Upper lobe of left lung (tissue), 6 donors: ENCODE measurements at places on chromosomes 2 and 18. TPM values are rescaled to one million over a fixed set of nuclear protein-coding genes. Genes with fewer than 3 reads are reported as not detected.

ZAP70 gene
- 9.8 TPM for total RNA-seq

AQP12B gene
- total RNA-seq, result not detected

IL1A gene
- not detected for total RNA-seq

HOXD11 gene
- not detected for total RNA-seq

ABCG8 gene
- total RNA-seq, result not detected

GRCh38 chr18:31430072-31430471 is 17.5 kb upstream of the DSG3 start:
- H3K4me3 ChIP-seq, result no peak overlapping the region
- no peaks in the 10 kb centered on the region for H3K4me1 ChIP-seq
- no peak overlapping the region for H3K27ac ChIP-seq
- no peak for DNase-seq

DNA sequence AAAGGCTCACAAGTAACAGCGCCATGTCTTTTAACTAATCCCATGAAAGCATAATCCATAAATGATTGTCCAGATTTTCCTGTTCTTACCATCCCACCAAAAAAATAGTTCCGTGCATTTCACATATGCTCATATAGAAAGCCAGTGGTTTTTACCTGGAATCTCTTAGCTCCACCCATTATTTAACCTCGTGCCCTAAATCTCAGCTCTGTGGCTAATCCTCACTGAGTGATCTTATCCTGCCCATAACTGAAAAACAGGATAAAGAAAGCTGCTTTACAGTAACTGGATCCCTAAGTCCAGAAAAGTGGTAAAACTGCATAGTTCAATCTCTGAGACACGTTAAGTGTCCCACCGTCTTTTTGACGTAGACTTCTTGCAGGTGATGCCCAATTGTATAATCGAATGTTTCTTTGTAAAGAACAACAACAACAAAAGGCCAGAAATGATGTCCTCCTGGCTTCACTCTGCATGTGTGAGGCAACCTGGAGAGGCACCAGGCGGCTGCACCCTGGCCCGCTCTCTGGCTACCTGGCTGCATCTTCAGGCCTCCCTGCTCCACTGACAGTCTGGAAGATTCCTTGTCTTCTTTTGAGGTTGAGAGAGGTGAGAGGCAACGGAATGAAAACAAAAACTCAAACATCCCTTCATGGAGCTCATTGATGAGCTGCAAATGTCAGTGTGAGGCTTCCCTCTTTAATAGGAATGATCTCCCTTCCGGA is 38.6 kb downstream of the FEZ2 start:
- peaks cover 23% of the 10 kb centered on the region for H3K4me1 ChIP-seq
- H3K27ac ChIP-seq, result no peak overlapping the region
- DNase-seq, result peak; percentile 19
- no peak overlapping the region for H3K4me3 ChIP-seq
- no peaks in the 10 kb centered on the region for H3K27me3 ChIP-seq

DNA sequence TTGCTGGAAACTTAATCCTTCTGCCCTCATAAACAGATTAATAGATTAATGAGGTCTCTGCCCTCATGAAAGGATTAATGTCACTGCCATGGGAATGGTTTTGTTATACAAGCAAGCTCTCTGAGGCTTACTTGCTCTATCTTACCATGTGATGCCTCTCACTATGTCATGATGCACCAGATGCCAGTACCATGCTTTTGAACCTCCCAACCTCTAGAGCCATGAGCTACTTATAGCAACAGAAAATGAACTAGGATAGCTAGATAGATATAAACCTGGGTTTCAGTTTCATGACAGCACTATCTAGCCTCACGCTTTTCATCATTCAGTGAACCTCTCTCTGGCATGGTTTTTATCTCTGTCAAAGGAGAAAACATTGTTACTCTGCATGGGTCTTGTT is 371.6 kb upstream of the LRP1B start:
- no peak for DNase-seq
- H3K27me3 ChIP-seq, result no peaks in the 10 kb centered on the region
- no peaks in the 10 kb centered on the region for H3K4me1 ChIP-seq
- H3K4me3 ChIP-seq, result no peak overlapping the region
- H3K36me3 ChIP-seq, result no peaks in the 10 kb centered on the region
- no peak overlapping the region for H3K27ac ChIP-seq

DNA sequence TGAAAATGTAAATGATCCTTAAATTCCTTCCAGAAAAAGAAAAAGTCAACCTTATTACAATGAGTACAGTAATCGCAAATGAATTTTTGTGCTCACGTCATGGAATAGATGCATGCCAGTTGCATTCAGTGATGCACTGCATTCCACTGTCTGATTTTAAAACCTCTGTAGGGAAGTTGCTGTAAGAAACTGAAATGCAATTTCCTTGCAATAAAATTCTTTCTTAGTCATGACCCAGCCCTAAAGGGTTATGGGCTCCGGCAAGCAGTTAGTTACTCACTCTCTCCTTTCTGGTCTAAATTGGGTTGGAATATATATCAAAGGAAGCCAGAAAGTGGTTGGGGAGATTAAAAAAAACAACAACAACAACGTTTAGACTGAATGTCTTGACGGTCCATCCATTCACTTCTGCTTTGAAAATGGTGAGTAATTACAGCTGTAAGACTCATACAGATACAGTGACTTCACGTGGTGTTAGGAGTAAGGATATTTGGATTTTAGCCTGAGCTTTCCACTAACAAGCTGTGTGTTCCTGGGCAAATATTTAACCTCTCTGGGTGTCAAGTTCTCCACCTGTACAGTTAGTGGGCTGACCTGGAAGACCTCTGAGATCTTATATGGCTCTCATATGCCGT is 8.6 kb upstream of the RND3 start:
- no peak overlapping the region for H3K4me3 ChIP-seq
- H3K36me3 ChIP-seq, result no peaks in the 10 kb centered on the region

- H3K4me1 ChIP-seq, result peaks cover 20% of the 10 kb centered on the region
- H3K27ac ChIP-seq, result peak overlapping the region; percentile 100
- H3K4me3 ChIP-seq, result peak overlapping the region; percentile 91
- H3K36me3 ChIP-seq, result no peaks in the 10 kb centered on the region
Measured at GRCh38 chr2:210170196-210170445, 1.1 kb downstream of the KANSL1L start.

- DNase-seq, result no peak
- no peaks in the 10 kb centered on the region for H3K4me1 ChIP-seq
- H3K4me3 ChIP-seq, result no peak overlapping the region
- H3K27me3 ChIP-seq, result no peaks in the 10 kb centered on the region
- H3K36me3 ChIP-seq, result no peaks in the 10 kb centered on the region
Measured at GRCh38 chr18:39587586-39587985, 2022.0 kb upstream of the CELF4 start.

DNA sequence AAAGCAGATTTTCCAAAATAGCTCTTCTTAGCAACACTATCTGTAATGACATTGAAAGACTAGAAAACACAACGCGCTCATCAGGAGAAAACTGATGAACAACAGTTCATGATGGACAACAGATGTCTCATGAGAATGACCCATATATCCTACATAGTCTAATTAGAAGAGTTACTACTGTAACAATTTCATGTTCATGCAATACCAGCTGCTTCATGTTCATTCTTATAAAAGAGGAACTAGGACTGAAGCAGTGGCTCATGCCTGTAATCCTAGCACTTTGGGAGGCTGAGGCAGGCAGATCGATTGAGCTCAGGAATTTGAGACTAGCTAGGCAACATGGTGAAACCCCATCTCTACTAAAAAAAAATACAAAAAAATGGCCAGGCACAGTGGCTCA is 22.7 kb downstream of the TRAPPC8 start:
- H3K27me3 ChIP-seq, result no peaks in the 10 kb centered on the region
- H3K4me3 ChIP-seq, result no peak overlapping the region
- H3K4me1 ChIP-seq, result no peaks in the 10 kb centered on the region
- H3K27ac ChIP-seq, result no peak overlapping the region
- H3K36me3 ChIP-seq, result no peaks in the 10 kb centered on the region
- DNase-seq, result no peak

GRCh38 chr2:201432038-201432620 is 19.1 kb downstream of the TRAK2 start:
- no peaks in the 10 kb centered on the region for H3K27me3 ChIP-seq
- H3K4me1 ChIP-seq, result peaks cover 23% of the 10 kb centered on the region
- H3K36me3 ChIP-seq, result no peaks in the 10 kb centered on the region
- no peak for DNase-seq
- H3K4me3 ChIP-seq, result no peak overlapping the region

GRCh38 chr2:157803476-157803875 is 72.7 kb downstream of the ACVR1 start:
- DNase-seq, result no peak
- H3K36me3 ChIP-seq, result no peaks in the 10 kb centered on the region
- H3K4me3 ChIP-seq, result no peak overlapping the region
- no peaks in the 10 kb centered on the region for H3K27me3 ChIP-seq
- H3K4me1 ChIP-seq, result peaks cover 3% of the 10 kb centered on the region
- H3K27ac ChIP-seq, result no peak overlapping the region

DNA sequence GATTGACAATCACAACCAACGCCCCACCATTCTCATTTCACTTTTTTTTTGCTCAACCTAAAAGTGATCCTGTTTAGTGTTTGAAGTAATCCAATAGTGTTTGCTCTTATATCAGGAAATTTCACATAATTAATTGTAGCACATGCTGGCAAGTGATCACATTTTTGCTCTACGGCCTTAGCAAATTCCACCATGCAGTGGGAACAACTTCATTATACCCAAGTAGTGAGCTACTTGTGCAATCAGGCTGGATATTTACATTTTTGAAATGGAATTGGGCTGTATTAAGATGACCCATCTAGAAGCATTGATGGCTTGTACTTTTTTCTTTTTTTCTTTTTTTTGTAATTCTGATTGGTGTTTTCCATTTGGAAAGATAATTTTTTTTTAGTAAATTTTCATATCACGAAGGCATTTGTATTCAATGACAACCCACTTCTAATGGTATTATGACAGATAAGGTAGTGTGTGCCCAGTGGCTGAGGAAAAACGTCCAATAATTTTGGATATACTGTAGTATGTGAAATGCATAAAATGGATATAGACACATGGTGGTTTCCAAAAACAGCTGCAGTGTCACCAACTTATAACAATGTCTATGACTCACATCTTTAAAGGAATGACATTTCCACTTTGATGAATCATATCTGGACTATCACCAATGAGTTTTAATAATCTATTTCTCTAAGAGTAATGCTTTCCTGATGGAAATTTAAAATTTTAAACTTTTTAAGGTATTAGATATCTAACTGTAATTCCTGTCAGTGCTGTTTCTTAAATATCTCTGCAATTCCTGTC is 130.6 kb downstream of the COL6A3 start:
- peaks cover 6% of the 10 kb centered on the region for H3K4me1 ChIP-seq
- no peak overlapping the region for H3K4me3 ChIP-seq
- no peak for DNase-seq

- no peak overlapping the region for H3K4me3 ChIP-seq
- no peaks in the 10 kb centered on the region for H3K4me1 ChIP-seq
- no peak for DNase-seq
- H3K36me3 ChIP-seq, result no peaks in the 10 kb centered on the region
Measured at GRCh38 chr2:569681-570080, 107.5 kb downstream of the TMEM18 start.

GRCh38 chr2:120748741-120749140 is 13.1 kb downstream of the GLI2 start:
- no peaks in the 10 kb centered on the region for H3K4me1 ChIP-seq
- H3K36me3 ChIP-seq, result no peaks in the 10 kb centered on the region
- no peak overlapping the region for H3K27ac ChIP-seq

DNA sequence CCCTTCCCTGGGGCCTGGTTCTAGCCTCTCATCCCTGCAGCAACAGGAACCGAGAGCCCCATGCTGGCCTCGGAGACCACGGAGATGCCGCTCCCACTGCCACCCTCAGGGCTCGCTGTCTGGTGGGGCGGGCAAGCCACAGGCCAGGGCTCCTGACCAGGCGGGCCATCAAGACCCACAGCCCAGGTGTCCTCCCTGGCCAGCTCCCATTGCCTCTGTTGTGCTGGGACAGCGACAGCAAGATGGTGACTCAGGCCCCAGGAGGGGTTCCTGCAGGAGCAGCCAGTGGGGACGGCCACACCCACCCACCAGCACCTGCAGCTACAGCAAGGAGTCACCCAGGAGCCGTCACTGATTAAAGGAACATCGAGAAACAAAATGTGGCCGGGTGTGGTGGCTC is 7.4 kb downstream of the KLHL30 start:
- H3K36me3 ChIP-seq, result no peaks in the 10 kb centered on the region
- peaks cover 19% of the 10 kb centered on the region for H3K4me1 ChIP-seq
- no peak for DNase-seq

DNA sequence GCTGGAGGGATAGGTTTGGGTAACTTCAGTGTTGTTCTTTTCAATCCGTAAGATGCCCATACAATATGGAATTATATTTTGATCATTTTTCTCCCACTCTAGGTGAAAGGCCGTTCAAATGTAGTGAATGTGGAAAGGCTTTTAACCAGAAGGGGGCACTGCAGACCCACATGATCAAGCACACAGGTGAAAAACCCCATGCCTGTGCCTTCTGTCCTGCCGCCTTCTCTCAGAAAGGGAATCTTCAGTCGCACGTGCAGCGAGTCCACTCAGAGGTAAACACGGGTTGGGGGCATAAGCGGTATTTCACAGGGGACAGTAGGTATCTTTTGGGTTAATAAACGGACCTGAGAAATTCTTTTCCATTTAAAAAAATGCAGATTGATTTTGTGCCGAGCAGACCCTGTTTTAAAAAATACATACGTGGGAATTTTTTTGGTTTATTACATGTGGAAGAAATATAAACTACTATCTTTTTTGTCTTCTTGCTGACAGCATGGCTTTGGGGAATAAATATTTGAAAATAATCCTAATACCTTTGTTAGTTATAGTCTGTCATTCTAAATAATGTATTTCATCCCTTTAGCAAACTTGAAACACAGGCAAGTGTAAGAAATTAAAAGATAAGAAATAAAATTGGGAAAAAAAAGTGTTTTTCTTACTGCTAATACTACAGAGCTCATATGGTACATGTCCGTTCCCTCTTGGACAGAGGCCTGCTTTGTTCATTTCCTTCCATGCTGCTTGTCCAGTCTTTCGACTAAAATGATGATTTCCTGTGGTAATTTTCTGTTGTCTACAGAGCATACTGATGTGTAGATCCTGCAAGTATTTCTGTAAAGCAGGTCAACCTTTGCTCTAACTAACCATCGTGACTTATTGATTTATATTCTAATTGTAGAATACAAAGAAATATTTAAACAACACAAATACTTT is 53.3 kb downstream of the ZNF236 start:
- peak; percentile 37 for DNase-seq
- H3K4me1 ChIP-seq, result no peaks in the 10 kb centered on the region
- no peaks in the 10 kb centered on the region for H3K27me3 ChIP-seq
- peaks cover 19% of the 10 kb centered on the region for H3K36me3 ChIP-seq
- H3K27ac ChIP-seq, result no peak overlapping the region
